ENCODE measurements at places on chromosomes 6 and 20. TPM values are rescaled to one million over a fixed set of nuclear protein-coding genes. Genes with fewer than 3 reads are reported as not detected.

The RIPPLY2 gene
- not detected for total RNA-seq

The TENT5A gene
- total RNA-seq: 1.7 TPM

The TSBP1 gene
- total RNA-seq: not detected

The OVOL2 gene
- 0.41 TPM for total RNA-seq

The LIN28B gene
- total RNA-seq: not detected

The RHAG gene
- not detected for total RNA-seq

The CST4 gene
- total RNA-seq: not detected

The DLL1 gene
- 2.3 TPM for total RNA-seq

The RAB44 gene
- total RNA-seq: 0.09 TPM

The GSTA1 gene
- not detected for total RNA-seq

The SUMO4 gene
- 5.4 TPM for total RNA-seq

The RIPK1 gene
- total RNA-seq: 21.9 TPM

The TDRD6 gene
- not detected for total RNA-seq

The SYS1 gene
- total RNA-seq: 35.4 TPM

The PRR18 gene
- total RNA-seq: 0.07 TPM

The SAMD5 gene
- total RNA-seq: not detected

The EDN3 gene
- not detected for total RNA-seq

The HLA-DRB1 gene
- total RNA-seq: 7.4 TPM

The SLC22A3 gene
- total RNA-seq: not detected

The SLC12A5 gene
- total RNA-seq: 3.2 TPM

The PLCB4 gene
- total RNA-seq: not detected

The EPB41L2 gene
- total RNA-seq: 27.4 TPM

The CFB gene
- total RNA-seq: 1.1 TPM

The GNAS-AS1 gene
- total RNA-seq: 2.3 TPM

The BPIFA1 gene
- total RNA-seq: not detected

The SLC35D3 gene
- total RNA-seq: not detected

The CYP24A1 gene
- total RNA-seq: not detected

The OPRM1 gene
- total RNA-seq: not detected

The CENPW gene
- 44.9 TPM for total RNA-seq

The GNMT gene
- total RNA-seq: 0.70 TPM

The CLIC5 gene
- total RNA-seq: 6.6 TPM

The PACSIN1 gene
- total RNA-seq: 0.29 TPM

The KIF13A gene
- total RNA-seq: 0.46 TPM

The WFDC10B gene
- total RNA-seq: not detected

The CD24 gene
- total RNA-seq: 0.34 TPM

The ZC3H12D gene
- total RNA-seq: 106 TPM

The STX7 gene
- 15.3 TPM for total RNA-seq

The RSPO3 gene
- total RNA-seq: not detected

The TLDC2 gene
- total RNA-seq: not detected

The ZNF311 gene
- 1.6 TPM for total RNA-seq

The TP53TG5 gene
- 0.83 TPM for total RNA-seq

The ADGRG6 gene
- 1.5 TPM for total RNA-seq
